ENCODE measurements at places on chromosomes 2 and 18.

DNA sequence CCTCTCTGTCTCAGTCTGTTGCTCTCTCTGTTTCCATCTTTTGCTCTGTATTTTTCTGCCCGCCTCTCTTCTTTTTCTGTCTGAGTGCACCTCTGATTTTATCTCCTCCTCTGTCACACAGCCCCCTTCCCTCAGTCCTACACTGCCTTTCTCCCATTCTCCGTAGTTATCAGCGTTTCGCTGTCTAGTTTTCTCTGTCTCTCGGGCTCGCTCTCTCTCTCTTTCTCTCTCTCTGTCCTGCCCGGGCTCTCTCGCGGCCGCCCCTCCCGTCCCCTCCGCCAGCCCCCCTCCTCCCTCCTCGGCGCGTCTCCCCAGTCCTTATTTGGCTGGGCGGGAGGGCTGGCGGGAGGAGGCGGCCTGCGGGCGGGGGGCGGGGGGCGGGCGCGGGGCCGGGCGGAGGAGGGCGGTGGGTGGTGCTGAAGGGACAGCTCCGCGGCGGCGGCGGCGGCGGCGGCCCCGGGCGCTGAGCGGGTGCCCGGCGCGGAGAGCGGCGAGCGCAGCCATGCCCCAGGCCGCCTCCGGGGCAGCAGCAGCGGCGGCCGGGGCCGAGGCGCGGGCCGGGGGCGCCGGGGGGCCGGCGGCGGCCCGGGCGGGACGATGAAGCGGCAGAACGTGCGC, at the start of gene KCNK3:
Gene KCNK3 (plus strand): TSS at position 444 of the 618 bp plus-strand sequence. CDS start 154 bp downstream, at position 598.
- peak; percentile 49 for DNase-seq

- DNase-seq: peak; percentile 95
Measured at GRCh38 chr2:96507957-96508520, 2.9 kb upstream of the NEURL3 start.

DNA sequence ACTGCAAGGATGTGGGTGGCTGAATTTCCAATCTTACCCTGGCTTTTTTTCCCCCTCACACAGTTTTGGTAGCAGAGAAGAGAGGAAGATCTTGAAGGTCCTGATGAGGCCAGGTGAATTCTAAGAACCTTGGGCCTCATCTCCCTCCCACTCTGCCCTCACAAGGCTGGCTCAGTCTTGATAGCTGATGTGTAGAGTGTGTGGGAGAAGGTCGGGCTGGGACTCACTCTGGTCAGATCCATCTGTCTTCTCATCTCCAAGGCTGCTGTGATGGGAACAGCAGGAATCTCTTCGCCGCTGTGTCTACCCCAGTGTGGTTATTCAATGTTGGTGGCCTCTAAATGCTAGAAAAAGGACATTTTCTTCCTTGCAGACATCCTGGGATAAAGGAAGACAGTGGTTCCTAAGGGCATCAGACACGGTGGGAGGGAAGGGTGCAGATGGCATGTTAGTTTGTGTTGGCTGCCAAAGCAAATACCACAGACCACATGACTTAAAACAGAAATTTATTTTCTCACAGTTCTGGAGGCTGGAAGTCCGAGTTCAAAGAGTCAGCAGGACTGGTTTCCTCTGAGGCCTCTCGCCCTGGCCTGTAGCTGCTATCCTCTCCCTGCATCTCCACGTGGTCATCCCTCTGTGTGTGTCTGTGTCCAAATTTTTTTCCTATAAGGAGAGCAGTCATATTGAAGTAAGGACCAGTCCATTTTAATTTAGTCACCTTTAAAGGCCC, 37.6 kb upstream of the MGAT4A start:
- no peak for DNase-seq

DNA sequence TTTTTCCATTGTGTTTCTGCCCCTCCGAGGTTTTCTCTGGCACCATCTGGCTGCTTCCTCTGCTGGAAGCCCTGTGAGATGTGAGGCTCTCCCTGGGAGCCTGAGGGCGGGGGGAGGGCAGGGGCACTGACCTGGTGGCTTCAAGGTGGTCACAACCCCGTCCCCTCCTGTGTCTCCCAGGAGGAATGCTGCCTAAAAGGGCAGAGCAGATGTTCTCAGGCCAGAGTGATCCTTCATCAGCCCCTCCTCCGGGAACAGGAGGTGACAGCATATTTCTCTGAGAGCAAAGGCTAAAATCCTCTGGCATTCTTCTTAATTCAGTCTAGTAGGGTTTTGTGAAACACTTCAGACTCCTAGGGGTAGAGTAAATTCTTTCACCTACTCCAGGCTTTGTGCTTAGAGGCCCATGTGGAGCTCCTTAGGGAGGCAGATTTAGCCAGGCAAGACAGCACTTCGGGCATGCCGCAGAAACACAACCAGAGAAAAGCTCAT, 18.3 kb upstream of the GREB1 start:
- no peak for DNase-seq

DNA sequence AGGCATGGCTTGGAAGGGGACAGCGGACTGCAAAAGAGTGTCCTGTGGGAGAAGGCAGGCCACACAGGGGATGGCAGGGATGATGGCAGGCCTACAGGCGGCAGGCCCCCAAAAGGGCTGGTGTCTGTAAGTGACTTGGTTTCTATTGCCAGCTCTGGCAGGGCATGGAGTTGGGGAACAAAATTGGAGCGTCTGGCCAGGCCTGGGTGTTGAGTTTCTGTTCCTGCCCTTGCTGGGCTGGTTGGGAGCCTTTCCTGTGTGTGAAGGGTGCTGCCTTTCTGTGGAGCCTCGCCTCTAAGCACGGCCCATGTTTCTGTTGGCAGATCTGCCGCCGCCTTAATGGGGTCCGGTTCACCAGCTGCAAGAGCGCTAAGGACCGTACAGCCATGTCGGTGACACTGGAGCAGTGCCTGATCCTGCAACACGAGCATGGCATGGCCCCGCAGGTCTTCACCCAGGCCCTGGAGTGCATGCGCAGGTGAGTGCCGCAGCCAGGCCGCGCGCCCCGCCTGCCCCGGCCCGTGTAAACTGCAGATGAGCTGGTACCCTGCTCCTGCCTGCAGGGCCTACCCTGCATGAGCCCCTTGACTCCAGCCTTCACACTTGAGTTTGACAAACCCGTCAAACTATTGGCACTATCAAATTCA, 31.5 kb downstream of the COA5 start:
- DNase-seq: no peak

GRCh38 chr2:150266931-150267330, 220.5 kb downstream of the RND3 start:
- DNase-seq: no peak

Measured in activated CD4-positive, CD25-positive, alpha-beta regulatory T cell treated with anti-CD3 and anti-CD28 coated beads, Interleukin-2, amount 50 U/mL, for 72 hours (primary cell).